T-helper 1 cell treated with Interleukin-12 subunit alpha and Interleukin-12 subunit beta and Interleukin-4 antibody, amounts not matched to agents 30 ng/mL and 1 ng/mL, for 36 hours (primary cell): ENCODE measurements at places on chromosomes 7 and 10. TPM values are rescaled to one million over a fixed set of nuclear protein-coding genes. Genes with fewer than 3 reads are reported as not detected.

Gene FAM25C
- total RNA-seq: not detected in 2 replicates

Gene TRIM74
- total RNA-seq: 2.6 and 3.3 TPM in 2 replicates

Gene TLL2
- 0.10 TPM in 1 of 2 replicates, not detected in the other for total RNA-seq

Gene AGR2
- not detected in 2 replicates for total RNA-seq

Gene ZNF425
- total RNA-seq: 0.86 and 1.1 TPM in 2 replicates

Gene CFAP46
- not detected in 2 replicates for total RNA-seq

Gene SPDYE16
- 0.05 and 0.27 TPM in 2 replicates for total RNA-seq

Gene PPP1R9A
- not detected in 2 replicates for total RNA-seq

Gene NPY4R2
- total RNA-seq: not detected in 2 replicates

Gene NANOS1
- total RNA-seq: 0.22 and 0.61 TPM in 2 replicates

Gene TRPV5
- 0.10 TPM in 1 of 2 replicates, not detected in the other for total RNA-seq

Gene SPDYE2
- total RNA-seq: 0.12 TPM in 1 of 2 replicates, not detected in the other

Gene PNLIPRP3
- not detected in 2 replicates for total RNA-seq

Gene PTPN20
- total RNA-seq: 0.20 and 0.41 TPM in 2 replicates

Gene DLD
- 76.2 and 77.9 TPM in 2 replicates for total RNA-seq

Gene AS3MT
- total RNA-seq: 0.12 TPM in 1 of 2 replicates, not detected in the other

Gene UBE2D1
- 14.9 and 18.6 TPM in 2 replicates for total RNA-seq

Gene OR2A42
- total RNA-seq: 0.05 and 0.07 TPM in 2 replicates

Gene PDK4
- total RNA-seq: not detected in 2 replicates

Gene POLD2
- 103 and 107 TPM in 2 replicates for total RNA-seq

Gene HKDC1
- total RNA-seq: 3.0 and 3.7 TPM in 2 replicates

Gene TCF7L2
- total RNA-seq: 0.44 and 0.59 TPM in 2 replicates

Gene LBX1
- not detected in 2 replicates for total RNA-seq

Gene ANKRD30A
- total RNA-seq: not detected in 2 replicates

Gene FGFBP3
- total RNA-seq: 1.3 and 1.7 TPM in 2 replicates

Gene EBLN1
- not detected in 2 replicates for total RNA-seq

Gene ELFN1
- 0.10 and 0.17 TPM in 2 replicates for total RNA-seq

Gene LOXL4
- not detected in 2 replicates for total RNA-seq

Gene DOCK4
- 0.27 and 0.44 TPM in 2 replicates for total RNA-seq

Gene BET1
- 21.1 and 22.7 TPM in 2 replicates for total RNA-seq

Gene NPFFR1
- total RNA-seq: not detected in 2 replicates

Gene SPDYE1
- 0.12 TPM in 1 of 2 replicates, not detected in the other for total RNA-seq

Gene CD36
- not detected in 2 replicates for total RNA-seq

Gene HECTD2
- 1.7 and 2.9 TPM in 2 replicates for total RNA-seq

Gene MEOX2
- total RNA-seq: not detected in 2 replicates

Gene EVX1
- not detected in 2 replicates for total RNA-seq

Gene CTAGE15
- 1.9 and 2.5 TPM in 2 replicates for total RNA-seq

Gene OGDHL
- total RNA-seq: 0.12 TPM in 1 of 2 replicates, not detected in the other

Gene H2BK1
- 0.66 TPM in 1 of 2 replicates, not detected in the other for total RNA-seq

Gene TMEM270
- not detected in 2 replicates for total RNA-seq

Gene ACTL6B
- total RNA-seq: not detected in 2 replicates

Gene PODXL
- total RNA-seq: 1.1 and 1.9 TPM in 2 replicates

Gene FAM25G
- total RNA-seq: not detected in 2 replicates

Gene COL1A2
- total RNA-seq: 3.9 and 4.6 TPM in 2 replicates

Gene CHAT
- not detected in 2 replicates for total RNA-seq

Gene SCART1
- total RNA-seq: 1.6 TPM in 2 replicates

Gene FBXL13
- total RNA-seq: 0.29 and 0.78 TPM in 2 replicates

Gene CAV1
- 0.12 and 0.29 TPM in 2 replicates for total RNA-seq
